Prostate gland (tissue), 2 donors: ENCODE measurements at places on chromosomes 12 and 14.

DNA sequence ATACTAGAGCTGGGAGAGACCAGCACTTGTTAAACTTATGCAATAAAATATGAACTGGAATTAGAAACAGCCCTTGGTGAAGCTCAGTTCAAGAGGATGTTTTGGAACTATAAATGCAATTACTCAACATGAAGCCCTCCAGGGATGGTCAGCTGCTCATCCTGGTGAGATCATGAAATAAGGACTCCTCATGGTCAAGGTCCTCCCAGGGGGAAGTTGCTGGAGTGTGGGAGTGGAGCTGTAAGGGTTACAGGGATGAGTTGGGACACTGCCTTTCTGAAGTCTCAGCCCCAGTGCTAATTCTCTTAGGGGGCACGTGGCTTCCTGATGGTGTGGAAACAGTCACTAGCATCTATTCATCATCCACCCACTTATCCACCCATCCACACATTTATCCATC is 301.7 kb upstream of the SFSWAP start:
- DNase-seq: no peak

DNA sequence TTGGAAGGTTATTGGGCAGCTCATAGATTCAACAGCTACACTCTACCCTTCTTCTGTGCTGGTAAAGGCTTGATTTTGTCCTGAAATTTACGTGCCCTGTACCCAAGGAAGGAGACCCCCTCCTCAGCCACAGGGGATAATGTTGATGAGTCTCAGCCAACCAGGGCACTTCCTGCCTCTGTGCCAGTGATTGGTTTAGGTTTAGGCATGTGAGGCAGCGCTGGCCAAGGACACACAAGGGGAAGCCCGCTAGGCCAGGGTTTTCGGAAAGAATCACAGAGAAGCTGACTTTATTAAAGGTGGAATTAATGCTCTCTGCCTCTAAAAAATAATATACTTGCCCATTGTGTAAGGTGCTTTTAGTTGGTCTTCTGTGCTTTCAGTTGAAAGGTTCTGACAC is 15.4 kb upstream of the CTDSP2 start:
- DNase-seq: no peak

- no peak for DNase-seq
These were observed 105.8 kb downstream of the TGFB3 start for GRCh38 chr14:75875958-75876357.

DNA sequence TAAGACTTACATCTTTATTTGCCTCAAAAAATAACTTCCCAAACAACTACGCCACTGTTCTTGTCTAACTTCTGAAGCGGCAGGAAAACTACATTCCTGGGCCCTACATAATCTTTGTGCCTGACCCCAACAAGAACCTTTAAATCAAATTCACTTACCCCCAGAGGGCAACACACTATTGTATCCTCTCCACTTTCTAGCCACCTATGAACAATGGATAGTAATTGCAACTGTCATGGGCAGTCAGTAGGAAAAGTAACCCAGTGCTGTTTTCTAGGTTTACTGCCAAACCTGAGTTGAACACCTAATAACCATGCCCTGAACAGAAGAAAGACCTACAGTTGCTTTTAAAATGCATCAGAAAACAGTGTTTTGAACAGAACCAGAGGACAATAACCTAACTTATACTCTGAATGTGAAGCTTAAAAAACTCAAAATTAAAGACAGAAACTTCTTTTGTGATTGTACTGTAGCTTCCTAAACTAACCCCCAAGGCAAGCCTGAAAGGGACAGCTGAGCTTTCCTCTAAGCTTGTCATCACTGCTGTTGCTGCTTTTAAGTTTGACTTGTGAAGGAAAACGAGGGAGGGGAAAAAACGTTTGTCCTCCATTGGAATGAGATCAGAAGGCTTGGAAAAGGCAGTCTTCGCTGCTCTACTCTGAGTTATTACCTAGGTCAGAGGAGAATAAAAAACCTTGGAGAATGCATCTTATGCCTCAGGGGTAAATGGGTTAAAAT is 195.7 kb downstream of the SOX5 start:
- no peak for DNase-seq

GRCh38 chr12:115817389-115817788 is 460.1 kb downstream of the MED13L start:
- DNase-seq: peak; percentile 75

- DNase-seq: no peak
These were observed 817 bp upstream of the IPO8 start for GRCh38 chr12:30696486-30696885.
